ENCODE measurements at places on chromosomes 16 and 17.

DNA sequence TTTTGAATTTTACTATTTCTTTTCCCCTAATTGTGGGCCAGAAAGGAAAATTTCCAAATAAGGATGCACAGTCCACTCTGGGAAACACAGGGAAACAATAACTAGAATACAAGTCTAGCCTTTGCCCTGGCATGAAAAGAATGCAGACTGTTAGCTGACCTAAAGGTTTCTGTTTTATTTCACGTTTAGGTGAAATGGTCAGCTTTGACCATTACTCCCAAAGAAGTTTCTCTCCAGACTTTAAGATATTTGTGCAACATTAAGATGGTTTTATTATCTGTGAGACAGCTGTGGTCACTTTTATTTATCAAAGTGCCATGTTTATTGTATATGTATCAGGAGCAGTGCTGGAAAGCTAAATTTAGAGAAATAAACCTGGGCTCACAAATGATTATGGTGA is 163.9 kb downstream of the SPECC1 start:
- no peak overlapping the region for H3K4me3 ChIP-seq
- peak overlapping the region; percentile 92 for H3K27ac ChIP-seq
- H3K27me3 ChIP-seq, result peaks cover 5% of the 10 kb centered on the region

DNA sequence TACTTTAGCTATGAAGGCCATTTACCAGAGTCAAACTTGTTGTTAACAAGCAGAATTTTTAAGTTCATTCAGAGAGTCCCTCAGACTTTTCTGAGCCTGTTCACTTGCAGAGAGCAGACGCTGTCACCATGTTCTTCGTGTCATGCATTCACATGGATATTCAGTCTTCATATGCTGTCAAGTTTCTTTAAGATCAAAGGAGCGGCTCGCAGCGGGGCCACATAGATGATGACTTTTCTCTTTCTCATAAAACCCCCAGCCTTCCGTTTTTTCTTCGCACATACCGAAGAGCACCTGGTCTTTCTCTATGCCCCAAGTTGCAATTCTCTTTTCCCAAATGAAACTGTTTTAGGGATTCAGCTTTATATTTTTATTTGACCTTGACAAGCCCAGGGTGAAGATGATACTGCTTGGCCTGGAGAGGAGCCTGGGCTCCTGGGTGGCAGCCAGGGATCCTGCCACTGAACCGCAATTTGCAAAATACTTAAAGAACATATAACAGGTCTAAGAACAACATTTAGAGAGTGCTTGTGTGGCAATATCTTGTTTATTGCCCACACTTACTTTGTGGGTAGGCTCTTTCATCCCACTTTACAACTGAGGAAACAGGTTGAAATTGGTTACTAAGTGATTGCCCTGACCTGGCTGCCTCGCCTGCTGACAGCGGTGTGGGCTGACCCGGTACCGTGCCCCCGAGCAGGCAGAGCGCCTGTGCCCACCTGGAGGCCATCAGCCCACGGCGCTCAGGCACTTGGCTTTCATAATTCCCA is 22.9 kb downstream of the SEC14L1 start:
- no peak for DNase-seq
- no peaks in the 10 kb centered on the region for H3K27me3 ChIP-seq
- H3K4me3 ChIP-seq, result no peak overlapping the region
- H3K27ac ChIP-seq, result no peak overlapping the region
- H3K4me1 ChIP-seq, result peaks cover 19% of the 10 kb centered on the region

DNA sequence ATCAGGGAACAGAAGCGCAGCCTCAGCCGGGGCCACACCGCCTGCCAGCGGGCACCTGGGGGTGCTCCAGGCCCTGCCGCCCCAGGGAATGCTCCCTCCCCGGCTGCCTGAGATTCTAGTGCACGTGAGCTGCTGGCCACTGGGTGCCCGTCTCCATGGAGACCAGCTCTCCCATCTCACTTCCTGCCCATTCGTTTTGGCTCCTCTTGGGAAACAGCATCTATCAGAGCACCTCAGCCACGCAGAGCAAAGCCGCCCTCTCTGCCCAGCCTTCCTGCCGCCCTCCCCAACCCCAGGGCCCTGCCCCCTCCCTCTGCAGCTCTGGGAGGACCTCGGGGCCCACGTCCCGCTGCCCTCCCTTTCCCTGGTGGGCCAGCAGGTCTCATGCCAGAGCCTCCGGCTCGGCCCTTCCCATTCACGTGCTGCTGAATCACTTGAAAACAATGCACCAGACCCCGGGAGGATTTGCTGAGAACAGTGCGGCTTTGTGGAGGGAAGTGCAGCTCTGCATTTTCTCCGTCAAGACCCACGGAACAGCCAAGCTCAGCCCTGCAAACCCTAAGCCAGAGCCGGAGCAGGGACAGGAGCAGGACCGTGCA is 19.4 kb downstream of the CEP295NL start:
- peak; percentile 98 for DNase-seq
- peaks cover 31% of the 10 kb centered on the region for H3K36me3 ChIP-seq
- peak overlapping the region; percentile 32 for H3K4me3 ChIP-seq
- no peaks in the 10 kb centered on the region for H3K27me3 ChIP-seq

- H3K36me3 ChIP-seq, result no peaks in the 10 kb centered on the region
- no peak overlapping the region for H3K27ac ChIP-seq
- H3K27me3 ChIP-seq, result peaks cover 9% of the 10 kb centered on the region
- no peak overlapping the region for H3K4me3 ChIP-seq
Measured at GRCh38 chr16:51731160-51731559, 580.1 kb upstream of the SALL1 start.

DNA sequence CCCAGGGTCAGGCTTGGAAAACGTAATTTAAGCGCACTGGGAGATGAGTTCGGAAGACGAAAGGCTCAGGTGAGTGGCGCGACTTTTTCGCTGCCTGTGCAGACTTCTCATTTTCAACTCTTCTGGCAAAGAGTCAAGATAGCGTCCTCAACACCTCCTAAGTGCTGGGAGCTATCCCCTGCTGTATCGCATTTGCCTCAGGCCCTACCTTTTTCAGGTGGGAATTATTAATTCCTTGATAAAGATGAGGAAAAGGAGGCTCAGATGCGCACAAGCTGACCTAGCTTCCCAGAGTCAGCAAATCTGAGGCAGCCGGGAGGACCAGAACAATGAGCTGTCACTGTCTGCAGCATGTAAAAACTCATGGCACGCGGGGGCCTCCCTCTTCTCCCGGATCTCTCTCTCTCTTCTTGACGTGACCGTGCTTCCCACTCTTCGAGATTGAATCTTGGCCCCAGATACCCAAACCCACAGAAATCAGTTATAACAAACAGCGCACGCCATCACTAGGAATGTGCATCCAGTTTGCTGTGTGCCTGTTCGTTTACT is 512 bp upstream of the ADAMTS18 start:
- H3K36me3 ChIP-seq, result no peaks in the 10 kb centered on the region
- DNase-seq, result no peak
- no peak overlapping the region for H3K4me3 ChIP-seq
- H3K4me1 ChIP-seq, result peaks cover 9% of the 10 kb centered on the region

- DNase-seq, result no peak
- H3K4me1 ChIP-seq, result peaks cover 26% of the 10 kb centered on the region
- H3K4me3 ChIP-seq, result no peak overlapping the region
- no peak overlapping the region for H3K27ac ChIP-seq
Measured at GRCh38 chr16:58096249-58096648, 32.9 kb downstream of the CFAP20 start.

- H3K36me3 ChIP-seq, result peaks cover 32% of the 10 kb centered on the region
- no peaks in the 10 kb centered on the region for H3K27me3 ChIP-seq
- H3K4me3 ChIP-seq, result no peak overlapping the region
- no peak for DNase-seq
- peaks cover 55% of the 10 kb centered on the region for H3K4me1 ChIP-seq
Measured at GRCh38 chr17:77444984-77445759, 304.4 kb downstream of the SEC14L1 start.

DNA sequence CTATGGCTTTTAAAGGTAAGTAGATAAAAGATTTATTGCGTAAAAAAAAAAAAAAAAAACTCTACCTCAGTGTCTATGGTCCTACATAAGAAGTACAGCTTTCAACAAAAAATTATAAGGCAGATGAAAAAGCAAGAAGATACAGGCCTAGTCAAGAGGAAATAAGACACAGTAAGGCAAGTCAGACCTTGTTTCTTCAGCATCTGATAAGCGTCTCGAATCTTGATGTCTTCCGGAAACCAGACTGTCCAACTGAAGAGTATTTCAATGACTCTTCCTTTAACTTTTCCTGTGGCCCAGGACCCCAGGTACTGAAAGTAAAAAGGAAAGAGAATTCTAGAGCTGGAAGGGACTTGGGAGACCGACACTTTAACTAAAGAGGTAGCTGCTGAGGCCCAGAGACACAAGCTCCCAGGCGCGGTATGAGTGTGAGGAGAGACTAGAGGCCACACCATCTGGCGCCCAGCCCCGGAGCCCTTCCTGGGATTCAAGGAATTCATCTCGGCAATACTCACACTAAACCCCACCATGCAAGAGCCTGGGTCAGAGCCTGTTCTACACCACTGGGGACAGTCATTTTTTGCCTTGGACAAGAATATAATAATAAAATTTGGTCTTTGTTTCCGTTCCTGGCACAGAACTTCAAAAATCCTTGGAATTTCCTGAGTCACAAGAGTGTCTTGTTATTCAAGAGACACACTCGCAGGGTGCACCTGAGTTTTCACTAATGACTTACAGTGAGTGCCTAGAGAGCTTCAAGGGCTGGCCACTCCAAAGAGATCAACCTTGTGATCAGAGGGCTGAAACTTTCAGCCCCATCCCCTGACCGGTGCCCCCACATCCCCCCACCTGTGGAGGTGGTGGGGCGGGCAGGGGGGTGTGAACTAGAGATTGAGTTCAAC is 18.6 kb downstream of the GGA2 start:
- H3K27ac ChIP-seq, result peak overlapping the region; percentile 72
- DNase-seq, result no peak
- no peak overlapping the region for H3K4me3 ChIP-seq
- no peaks in the 10 kb centered on the region for H3K27me3 ChIP-seq
- H3K36me3 ChIP-seq, result peaks cover 55% of the 10 kb centered on the region

DNA sequence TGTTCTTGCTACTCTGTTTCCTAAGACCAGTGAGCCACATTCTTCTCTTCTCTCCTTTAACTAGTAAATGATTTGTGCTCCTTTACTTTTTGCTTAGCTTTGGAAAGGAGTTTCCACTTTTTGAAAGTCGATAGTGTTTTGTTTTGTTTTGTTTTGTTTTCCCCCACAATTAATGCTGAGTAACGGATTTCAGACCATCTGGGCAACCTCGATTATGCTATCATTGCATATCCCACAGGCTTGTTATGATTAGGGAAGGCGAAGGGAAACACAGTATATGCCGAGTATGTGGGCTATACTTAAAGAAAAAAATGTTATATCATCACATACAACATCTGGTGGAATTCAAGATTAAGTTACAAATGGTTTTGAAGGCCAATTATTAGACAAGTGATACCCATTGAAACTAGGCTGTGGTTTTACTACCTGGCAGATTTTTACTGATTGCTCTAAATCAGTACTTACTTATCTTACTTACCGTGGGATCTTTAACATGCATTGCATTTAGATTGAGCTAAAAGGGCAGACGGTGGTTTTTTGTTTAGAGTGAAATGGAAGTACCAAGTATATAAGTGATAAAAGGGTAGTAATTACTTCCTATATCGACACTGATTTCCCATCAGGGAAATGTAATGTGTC is 361.3 kb upstream of the SOX9 start:
- H3K4me3 ChIP-seq, result no peak overlapping the region
- H3K4me1 ChIP-seq, result peaks cover 4% of the 10 kb centered on the region
- DNase-seq, result no peak
- no peak overlapping the region for H3K27ac ChIP-seq
- H3K36me3 ChIP-seq, result no peaks in the 10 kb centered on the region

GRCh38 chr16:56163089-56163488 is 28.2 kb upstream of the GNAO1 start:
- H3K4me1 ChIP-seq, result no peaks in the 10 kb centered on the region
- no peaks in the 10 kb centered on the region for H3K27me3 ChIP-seq
- no peaks in the 10 kb centered on the region for H3K36me3 ChIP-seq
- no peak overlapping the region for H3K27ac ChIP-seq
- H3K4me3 ChIP-seq, result no peak overlapping the region

DNA sequence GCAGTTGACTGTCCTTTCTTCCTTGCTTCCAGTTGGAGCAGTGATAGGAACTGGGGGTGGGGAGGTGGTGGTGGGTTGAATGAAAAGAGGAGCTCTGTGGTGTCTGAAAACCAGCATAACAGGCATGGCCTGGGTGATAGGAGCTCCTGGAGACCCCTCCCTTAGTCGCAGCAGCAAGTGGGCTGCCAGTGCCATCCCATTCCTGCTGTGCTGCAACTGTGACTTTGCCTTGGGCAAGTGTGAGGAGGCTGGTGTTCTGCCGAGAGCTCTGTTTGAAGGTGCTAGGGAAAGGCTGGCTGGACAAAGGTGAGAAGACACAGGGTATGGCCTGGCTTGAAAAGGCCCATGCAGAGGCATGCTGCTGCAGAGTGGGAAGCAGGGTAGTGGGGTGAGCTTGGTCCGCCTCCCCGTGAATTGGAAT is 2.7 kb upstream of the CDK5R1 start:
- H3K27ac ChIP-seq, result peak overlapping the region; percentile 8
- H3K4me3 ChIP-seq, result no peak overlapping the region
- DNase-seq, result no peak
- H3K27me3 ChIP-seq, result no peaks in the 10 kb centered on the region

DNA sequence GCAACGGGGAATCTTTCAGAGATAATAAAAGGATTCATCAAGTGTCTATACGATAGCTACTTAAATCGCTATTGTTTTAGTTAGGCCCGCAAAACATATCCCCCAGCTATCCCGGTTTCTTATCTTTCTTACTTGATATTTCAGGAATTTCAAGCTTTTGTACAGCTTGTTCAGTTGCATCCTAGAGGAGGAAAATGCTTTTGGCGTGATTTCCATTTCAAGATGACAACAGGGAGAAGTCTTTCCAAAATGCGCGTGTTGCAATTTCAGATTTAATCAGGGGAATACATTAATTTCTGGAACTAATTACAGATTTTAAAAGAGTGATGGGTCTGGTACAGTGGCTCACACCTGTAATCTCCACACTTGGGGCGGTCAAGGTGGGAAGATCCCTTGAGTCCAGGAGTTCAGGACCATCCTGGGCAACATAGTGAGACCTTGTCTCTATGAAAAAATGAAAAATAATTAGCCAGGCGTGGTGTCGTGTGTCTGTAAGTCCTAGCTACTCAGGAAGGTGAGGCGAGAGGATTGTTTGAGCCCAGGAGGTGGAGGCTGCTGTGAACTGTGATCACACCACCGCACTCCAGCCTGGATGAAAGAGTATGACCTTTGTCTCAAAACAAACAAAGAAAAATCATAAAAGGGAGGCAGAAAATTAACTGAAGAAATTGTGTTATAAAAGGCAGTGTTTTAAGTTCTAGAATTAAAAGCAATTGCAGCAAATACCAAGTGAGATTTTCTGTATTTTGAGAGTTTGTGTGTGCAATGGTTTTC is 546.1 kb downstream of the MAF start:
- H3K36me3 ChIP-seq, result no peaks in the 10 kb centered on the region
- no peaks in the 10 kb centered on the region for H3K4me1 ChIP-seq
- DNase-seq, result no peak
- no peak overlapping the region for H3K4me3 ChIP-seq
- no peaks in the 10 kb centered on the region for H3K27me3 ChIP-seq

Data from mesenchymal stem cell (in vitro differentiated cells and primary cell).